ENCODE measurements at places on chromosomes 4 and X.

- no peak for DNase-seq
Observed at GRCh38 chrX:21847342-21847741, 7.9 kb downstream of the MBTPS2 start.

GRCh38 chr4:78033861-78034260 lies 23.3 kb upstream of the FRAS1 start:
- DNase-seq: no peak

- no peak for DNase-seq
Observed at GRCh38 chrX:19183761-19184477, 61.7 kb upstream of the ADGRG2 start.

DNA sequence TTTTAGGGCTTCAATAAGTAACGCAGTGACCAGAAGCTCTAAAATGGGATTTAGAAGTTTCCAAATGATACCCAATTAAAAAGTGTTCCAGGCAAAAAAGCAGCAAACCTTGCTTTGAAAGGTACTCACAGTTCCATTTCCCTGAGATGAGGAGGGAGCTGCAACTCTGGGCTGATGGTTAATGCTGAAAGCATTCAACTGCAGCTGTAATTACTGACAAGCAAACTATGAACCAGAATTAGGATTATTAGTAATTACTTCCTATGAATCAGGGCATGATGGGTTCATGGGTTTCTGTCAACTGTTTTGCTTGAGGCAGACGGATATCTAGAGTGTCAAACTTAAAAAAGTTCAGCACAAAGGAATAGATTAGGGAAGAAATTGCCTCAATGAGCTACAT lies 357.4 kb downstream of the STIM2 start:
- DNase-seq: no peak
